ENCODE measurements at places on chromosomes 6 and 20.
A peak's percentile ranks its signal among the peaks of the same experiment; 100 is the strongest.

DNA sequence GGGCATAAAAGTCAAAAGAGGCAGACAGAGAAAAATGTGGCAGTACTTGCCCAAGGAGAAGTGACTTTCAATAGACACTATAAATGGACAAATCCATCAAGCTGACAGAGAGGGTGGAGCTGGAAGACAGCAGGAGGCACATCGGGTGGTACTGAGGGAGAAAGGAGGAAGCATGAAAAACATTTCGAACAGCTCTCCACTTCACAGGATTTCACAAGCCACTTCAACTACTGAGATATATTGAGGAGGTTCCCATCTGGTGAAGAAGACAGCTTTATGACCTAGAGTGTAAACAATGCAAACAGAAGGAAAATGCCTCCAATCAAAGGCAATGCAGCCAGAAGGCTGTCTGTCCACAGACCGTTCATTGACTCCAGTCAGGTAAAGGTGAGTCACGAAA lies 259.4 kb upstream of the ECI2 start:
- DNase-seq, result peak; percentile 65

DNA sequence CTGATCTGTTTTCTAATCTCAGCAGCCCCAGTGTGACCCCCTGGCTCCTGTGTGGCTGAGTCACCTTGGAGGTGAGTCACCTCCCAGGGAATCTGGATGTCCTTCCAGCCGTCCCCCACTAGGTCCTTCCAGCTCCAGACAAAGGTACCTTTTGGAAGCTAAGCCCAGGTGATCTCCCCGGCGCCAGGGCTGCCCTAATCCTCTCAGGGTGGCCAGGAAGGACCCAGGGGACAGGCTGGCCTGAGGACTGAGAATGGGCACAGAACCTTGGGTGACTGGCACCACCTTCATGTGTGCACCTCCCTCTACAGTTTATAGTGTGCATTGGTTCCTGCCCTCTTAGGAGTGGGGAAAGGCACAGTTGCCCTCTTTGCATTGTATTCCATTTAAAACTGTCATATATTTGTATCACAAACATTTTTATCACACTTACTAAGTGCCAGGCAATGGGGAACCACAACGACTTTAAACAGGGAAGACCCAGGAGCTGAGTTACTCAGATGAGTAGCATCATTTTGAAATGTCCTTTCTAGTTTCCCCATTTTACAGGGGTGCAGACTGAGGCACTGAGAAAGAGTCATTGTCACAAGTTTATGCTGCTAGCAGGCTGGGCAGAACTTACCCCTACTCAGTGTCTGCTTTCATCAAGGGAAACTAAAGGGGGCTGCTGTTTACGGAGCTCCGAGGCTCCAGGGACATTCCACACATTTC lies 2.6 kb upstream of the BPIFB4 start:
- no peak for DNase-seq

DNA sequence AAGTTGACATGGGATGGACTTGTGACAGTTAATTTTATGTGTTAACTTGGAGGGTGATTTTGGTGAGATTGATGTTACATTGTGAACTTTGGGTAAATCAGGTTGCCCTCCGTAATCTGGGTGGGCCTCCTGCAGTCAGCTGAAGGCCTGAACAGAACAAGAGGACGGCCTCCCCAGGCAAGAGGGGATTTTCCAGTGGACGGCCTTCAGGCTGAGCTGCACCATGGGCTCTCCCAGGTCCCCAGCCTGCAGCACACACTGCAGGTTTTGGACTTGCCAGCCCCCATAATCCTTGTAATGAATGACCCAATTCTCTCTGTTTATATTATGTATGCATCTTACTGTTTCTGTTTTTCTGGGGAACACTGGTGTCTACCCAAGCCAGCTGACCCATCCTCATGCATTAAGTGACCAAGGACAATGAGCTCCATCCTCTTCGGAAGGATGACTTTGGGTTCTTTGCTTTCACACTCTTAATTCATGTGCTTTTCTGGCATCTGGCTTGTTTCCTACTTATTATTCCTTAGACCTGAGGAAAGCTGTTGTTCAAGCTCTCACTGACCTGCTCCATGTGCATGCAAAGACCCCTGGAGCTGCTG lies 64.2 kb downstream of the DACT2 start:
- no peak for DNase-seq

DNA sequence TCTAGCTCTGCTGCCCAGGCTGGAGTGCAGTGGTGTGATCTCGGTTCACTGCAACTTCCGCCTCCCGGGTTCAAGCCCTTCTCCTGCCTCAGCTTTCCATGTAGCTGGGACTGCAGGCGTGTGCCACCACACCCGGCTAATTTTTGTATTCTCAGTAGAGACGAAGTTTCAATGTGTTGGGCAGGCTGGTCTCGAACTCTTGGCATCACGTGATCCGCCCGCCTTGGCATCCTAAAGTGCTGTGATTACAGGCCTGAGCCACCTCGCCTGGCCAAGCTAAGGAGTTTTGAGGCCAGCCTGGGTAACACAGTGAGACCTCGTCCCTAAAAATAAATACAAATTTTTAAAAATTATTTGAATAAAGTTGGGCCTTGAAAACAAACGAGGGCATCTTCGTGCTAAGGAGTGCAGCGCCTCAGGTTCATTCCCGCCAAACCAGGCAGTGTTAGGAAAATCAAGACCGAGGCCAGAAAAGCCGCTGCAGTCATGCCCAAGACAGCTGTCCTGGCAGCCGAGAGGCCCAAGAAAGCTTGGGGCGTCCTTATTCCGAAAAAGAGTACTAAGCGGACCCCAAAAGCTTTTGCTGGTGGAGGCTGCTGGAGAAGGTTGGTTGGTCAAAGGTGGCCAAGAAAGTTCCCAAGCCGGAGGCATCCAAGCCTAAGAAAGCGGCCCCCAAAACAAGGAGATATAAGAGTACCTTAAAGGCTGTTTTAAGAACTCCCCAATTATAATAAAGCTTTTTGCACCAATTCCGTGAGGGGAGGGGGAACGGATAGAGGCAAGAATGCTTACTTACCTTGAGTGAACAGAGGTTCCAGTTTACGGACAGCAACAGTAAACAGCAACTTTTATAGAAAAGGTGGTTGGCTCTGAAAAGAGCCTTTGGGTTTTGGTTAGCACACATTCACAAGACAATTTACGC lies 109.0 kb downstream of the HFE start:
- no peak for DNase-seq

- peak; percentile 73 for DNase-seq
Observed at GRCh38 chr6:79671600-79672266, 40.6 kb downstream of the SH3BGRL2 start.

- DNase-seq, result no peak
Observed at GRCh38 chr6:130134582-130134981, 88.2 kb downstream of the SAMD3 start.

DNA sequence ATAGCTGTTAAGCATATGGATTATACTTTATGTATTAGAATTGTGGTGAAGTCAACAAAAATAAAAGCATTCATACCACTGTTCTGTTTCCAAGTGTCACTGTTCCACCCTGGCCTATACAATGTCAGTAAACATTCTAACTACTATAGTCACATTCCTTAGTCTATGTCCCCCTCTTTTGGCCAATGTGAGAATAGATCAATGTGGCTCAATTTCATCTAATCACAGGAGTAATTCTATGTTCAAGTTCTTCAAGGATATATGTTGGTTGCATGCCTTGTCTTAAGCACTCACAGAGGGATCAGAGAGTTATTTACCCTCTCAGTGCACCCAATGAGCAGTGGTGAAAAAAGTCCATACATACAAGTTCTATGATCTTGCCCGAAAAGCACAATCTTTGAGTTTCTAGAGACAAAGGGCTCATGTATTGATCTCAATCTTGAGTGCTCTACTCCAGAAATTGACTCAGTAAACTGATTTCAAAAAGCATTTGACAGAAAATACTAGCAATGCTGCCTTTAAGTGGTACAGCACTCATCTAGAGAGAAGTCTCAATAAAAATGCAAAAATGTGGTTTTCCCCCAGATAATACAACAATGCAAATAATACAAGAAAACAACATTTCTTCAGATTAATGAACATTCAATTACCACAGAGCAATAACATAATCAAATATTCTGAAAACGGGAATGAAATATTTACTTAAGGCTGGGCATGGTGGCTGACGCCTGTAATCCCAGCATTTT lies 16.5 kb downstream of the SMLR1 start:
- DNase-seq, result no peak

DNA sequence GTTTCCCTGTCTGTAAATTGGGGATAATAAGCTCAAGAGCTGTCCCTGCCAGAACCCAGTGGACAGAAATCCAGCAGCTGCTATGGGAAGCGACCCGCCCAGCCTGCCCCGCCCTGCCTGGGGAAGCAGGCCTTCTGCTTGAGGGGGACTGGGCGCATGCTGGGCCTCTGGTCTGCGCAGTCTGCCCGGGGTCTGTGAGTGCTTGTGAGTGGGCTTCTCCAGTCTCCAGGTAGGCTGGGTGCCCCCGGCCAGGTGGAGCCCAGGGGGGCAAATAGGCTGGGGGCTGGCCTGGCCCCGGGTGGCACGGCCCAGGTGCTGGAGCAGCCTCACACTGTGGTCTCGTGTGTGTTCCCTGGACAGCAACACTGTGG lies 648 bp upstream of the RBBP8NL start:
- no peak for DNase-seq

DNA sequence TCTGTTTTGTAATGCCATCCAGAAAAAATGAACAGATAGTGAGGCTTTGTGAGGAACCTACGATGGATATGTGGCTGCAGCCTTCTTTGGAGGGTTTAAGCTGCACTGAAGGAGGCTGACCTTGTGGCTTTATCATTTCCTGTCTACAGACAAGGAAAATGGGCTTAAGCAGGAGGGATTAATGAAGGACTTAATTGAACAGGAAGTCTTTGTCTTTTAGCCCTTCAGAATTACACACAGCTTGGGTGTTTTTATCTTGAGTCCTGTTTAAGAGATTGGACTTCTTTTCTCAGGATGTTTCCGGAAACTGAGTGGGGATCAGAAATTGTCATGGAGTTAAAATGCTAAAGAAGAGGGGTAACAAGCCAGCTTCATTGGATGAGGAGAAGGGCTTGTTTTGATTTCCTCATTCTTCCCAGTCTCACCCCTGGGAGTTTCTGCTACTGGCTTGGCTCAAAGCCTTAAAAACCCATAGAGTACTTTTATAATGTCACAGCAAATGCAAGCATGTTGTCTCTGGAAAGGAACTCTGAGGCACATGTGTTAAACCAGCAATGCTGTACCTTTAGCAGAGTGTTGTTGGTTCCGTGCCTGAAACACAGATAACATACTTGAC lies 193.6 kb downstream of the JARID2 start:
- DNase-seq, result no peak

GRCh38 chr6:108113557-108114519 lies 39.3 kb upstream of the OSTM1 start:
- DNase-seq, result peak; percentile 23

DNA sequence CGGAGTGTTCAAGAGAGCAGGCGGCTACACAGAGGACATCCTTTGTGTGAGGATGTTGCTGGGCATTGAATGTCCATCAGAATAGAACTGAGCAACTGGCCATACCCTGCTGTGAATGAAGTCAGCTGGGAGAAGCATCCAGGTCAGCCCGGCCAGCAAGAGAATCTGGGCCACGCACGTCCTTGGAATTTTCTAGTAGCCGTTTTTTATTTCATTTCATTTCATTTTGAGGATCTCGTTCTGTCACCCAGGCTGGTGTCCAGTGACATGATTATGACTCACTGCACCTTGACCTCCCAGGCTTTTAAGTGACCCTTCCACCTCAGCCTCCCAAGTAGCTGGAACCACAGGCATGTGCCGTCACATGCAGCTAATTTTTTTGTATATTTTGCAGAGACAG lies 97.9 kb downstream of the SSR1 start:
- DNase-seq, result peak; percentile 28

DNA sequence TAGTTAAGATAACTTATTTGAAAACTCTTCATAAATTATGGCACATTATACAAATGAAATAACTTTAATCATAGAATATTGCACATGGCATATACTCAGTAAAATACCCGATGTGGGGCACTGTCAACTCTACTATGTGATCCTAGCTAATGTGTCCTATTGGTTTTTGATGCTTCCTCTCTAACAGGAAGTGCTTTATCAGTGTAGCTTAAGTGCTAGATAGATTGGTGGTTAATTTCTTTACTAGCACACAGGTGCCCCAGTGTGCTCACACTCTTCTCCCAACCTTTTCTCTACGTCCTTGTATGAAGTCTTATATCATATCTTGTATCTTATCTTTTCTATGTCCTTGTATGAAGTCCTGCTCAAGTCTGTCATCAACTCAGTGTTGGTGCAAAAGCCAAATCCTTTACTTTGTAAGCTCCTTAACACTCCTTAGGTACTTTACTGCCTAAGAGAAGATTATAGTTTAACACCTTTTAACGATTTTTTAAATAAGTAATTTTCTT lies 358.9 kb downstream of the CENPW start:
- DNase-seq, result no peak

DNA sequence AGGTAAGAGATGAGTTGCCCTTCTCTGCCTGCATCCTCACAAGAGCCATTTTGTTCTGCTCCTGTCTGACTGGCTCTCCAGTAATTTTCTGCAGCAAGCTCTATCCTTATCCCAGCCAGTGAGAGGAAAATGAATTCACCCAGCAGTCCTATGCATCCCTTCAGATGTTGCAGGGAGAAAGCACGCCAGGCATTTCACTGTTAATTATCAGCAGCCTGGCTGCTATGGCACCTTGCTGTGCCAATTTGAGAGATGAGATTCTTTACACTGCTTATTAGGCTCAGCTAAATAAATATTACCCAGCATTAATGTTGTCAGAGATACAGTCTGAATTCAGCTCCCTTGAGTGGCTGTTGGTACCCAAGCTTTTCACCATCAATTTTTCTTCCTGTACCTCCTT lies 61.1 kb upstream of the SNAP25 start:
- no peak for DNase-seq

DNA sequence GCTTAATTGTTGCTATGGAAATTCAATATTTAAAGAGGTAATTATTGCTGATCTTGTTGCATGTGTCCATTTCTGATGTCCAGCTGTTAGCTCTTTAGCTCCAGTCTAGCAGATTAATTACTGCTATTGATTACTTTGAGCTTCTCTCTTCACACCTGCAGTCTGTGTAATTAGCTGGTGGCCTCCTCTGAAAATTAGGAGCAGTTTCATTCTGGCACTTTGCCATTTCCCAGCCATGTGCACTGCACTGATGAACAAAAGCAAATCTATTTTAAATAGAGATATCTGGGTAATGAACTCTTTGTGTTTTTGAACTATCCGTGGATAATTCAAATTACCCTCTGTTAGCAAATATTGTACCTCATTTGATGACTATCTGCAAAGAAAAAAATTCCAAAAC lies 275.9 kb downstream of the RNF144B start:
- no peak for DNase-seq
